ENCODE measurements at places on chromosomes 16 and 17. TPM values are rescaled to one million over a fixed set of nuclear protein-coding genes. Genes with fewer than 3 reads are reported as not detected.

Gene CHD9NB
- polyA plus RNA-seq = 10.4 TPM

Gene TPSD1
- polyA plus RNA-seq = not detected

Gene AIPL1
- 0.07 TPM for polyA plus RNA-seq

Gene EVPLL
- polyA plus RNA-seq = not detected

Gene KRT31
- polyA plus RNA-seq = 0.08 TPM

Gene SCGB1C2
- polyA plus RNA-seq = not detected

Gene NXN
- 38.8 TPM for polyA plus RNA-seq

Gene OR1A1
- polyA plus RNA-seq = 0.07 TPM

DNA sequence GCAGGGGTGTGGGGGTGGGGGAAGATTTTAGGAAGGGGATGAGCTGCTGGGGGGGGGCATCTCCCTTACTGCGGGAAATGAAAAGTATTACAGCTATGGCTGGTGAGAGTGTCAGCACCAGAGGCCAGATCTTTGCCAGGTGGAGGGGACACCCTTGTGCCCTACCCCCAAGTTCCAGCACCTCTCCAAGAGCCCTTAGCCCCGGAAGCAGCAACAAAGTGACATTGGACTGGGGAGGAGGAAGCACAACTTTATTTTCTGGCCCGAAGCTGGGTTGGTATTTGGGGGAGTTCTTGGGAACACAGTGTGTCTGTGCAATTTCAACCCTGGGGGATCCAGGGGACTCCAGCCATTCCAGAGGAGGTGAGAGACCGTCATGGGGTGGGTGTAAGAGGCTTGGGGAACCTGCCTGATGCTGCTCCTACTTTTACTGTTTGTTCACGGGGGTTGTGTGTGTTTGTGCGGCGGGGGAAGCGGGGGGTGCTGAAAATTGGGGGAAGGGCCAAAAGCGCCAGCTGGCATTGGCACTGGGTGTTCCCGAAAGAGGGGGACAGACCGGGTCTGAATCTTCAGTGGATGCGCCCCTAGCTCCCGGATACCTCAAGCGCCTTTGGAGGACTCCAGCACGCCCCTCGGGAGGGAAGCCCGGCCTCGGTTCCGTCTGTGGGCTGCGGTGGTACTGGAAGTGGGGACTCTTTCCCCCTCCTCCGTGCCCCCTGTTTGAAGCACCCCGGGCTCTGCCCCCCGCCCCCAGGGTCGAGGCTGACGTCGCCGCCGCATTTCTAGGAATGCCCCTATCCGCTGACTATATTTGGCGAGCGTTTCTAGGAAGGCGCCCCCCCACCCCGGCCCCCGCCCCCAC, 230.3 kb downstream of the MRTFB start:
- DNase-seq = no peak

GRCh38 chr16:84358601-84359295, 9.6 kb upstream of the ATP2C2 start:
- DNase-seq = no peak

GRCh38 chr16:2702871-2703745, 16.9 kb downstream of the PRSS27 start:
- DNase-seq = no peak

DNA sequence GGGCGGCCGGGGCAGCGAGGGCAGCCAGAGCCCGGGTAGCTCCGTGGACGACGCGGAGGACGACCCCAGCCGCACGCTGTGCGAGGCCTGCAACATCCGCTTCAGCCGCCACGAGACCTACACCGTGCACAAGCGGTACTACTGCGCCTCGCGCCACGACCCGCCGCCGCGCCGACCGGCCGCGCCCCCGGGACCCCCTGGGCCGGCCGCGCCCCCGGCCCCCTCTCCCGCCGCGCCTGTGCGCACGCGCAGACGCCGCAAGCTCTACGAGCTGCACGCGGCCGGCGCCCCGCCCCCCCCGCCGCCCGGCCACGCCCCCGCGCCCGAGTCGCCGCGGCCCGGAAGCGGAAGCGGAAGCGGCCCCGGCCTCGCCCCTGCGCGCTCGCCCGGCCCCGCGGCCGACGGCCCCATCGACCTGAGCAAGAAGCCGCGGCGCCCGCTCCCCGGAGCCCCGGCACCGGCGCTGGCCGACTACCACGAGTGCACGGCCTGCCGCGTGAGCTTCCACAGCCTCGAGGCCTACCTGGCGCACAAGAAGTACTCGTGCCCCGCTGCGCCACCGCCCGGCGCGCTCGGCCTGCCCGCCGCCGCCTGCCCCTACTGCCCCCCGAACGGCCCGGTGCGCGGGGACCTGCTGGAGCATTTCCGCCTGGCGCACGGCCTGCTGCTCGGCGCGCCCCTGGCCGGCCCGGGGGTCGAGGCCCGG, 36.1 kb upstream of the ZC3H18 start:
- no peak for DNase-seq

- DNase-seq = no peak
These were observed 144.3 kb downstream of the ITFG1 start for GRCh38 chr16:47316442-47317015.

- DNase-seq = no peak
These were observed 215.4 kb downstream of the SOX9 start for GRCh38 chr17:72336026-72336803.

DNA sequence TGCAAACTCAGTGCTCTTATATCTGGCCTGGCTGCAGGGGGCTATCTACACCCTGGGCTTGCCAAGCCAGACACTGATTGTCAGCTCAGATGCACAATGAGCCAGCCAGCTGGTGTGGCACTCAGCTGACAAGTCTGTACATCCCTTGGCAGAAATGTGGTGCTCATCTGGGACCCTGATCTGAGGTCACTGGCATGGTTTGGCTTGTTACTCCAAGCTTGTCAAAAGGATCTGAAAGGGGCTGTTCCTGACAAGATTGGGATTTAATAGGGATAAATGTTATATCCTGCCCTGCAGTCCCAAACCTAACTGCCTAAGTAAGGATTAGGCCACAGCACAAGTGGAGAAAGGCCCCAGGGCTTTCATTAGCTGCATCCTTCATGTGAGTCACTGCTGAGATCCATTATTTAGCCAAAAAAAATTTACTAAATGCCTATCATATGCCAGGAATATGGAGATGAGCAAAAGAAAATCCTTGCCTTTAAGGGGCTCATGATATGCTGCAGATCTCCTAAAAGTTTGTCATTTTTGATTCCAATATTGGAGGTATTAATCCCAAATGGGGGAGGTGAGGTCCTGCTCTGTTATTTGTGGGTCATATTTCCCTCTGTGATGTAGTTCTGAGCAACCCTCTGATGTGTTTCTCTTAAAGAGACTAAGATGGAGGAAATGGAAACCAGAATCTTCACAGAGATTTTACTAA, 6.3 kb downstream of the SLC6A2 start:
- DNase-seq = no peak

DNA sequence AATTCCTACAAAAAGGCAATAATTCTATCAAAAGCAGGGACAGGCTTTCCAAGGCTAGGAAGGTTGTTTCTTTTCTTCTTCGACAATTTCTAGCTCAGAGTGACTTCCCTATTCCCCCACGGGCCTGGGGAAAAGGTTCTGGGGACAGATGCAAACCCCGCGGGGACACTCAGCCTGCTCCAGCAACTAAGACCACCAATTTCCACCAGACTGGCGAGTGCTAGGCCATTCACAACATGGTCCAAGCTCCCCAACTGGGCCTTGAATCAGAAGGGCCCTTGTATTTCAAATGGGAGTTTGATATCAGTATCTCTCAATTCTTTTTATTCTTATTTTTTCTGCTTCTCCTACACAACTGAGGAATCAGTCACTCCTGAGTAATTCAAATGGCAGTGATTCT, 86.7 kb downstream of the USP31 start:
- no peak for DNase-seq

DNA sequence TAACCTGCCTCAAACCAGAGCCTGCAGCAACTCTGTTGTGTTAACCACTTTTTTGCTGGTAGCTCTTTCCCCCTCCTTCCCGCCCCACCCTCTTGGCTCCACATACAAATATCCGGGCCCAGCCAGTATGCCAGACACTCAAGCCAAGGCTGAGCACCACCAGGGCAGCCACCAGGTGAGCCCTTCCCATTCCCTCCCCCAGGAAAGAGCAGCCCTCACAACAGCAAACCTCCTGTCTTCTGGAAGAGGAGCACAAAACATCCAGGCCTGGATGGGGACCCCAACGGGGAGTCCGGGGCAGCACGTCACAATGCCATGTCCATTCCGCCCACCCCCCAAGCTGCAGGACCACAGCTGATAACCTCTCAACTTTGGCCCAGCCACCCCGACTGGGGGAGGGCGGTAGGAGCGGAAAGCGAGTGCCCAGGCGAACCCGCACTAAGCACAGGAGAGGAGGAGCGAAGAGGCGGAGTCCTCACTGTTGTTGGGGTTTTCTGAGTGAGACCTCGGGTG, 757 bp downstream of the ORMDL3 start:
- DNase-seq = no peak

DNA sequence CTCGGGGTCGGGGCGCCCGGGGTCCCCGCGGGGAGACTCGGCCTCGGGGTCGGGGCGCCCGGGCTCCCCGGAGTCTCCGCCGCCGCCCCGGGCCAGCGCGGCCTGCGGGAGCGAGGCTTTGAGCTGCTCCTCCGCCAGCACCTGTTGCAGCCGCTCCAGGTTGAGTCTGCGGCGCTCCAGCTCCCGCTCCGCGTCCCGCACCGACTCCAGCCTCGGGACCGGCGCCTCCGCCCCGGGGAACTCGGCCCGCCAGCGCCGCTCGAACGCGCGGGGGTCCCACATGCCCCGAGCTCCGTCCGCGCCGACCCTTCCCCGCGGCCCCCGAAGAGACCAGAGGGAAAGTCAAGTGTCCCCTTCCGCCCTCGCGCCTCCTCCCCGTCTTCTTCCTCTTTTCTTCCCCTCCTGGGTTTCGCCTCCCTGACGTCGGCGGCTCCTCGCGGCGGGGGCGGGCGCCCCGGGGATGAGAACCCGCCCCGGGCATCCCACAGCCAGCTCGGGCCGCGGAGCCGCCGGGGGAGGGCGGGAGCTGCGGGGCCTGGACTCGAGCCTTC, 40.8 kb upstream of the BHLHA9 start:
- DNase-seq = no peak

DNA sequence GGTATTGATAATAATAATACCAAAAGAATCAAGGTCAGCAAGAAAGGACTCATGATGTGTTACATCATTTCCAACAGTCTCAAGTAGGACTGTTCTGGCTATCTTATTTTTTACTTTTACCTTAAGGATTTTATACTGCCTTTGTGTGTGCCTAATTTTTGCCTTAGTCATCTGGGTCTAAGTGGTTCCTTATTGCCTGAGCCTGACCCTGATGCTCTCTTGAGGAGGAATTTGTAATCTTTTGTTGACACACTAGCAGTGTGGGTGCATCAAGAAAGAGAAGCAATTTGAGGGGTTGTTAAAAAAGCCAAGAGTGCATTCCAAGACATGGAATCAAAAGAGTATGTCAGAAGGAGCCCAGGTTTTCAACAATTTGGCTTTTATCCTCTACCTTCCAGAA, 59.3 kb downstream of the TMEM100 start:
- DNase-seq = no peak

GRCh38 chr17:13698832-13699231, 97.1 kb upstream of the HS3ST3A1 start:
- no peak for DNase-seq

GRCh38 chr17:72119873-72120641, 763 bp upstream of the SOX9 start:
- no peak for DNase-seq

- no peak for DNase-seq
These were observed 186.5 kb downstream of the STX8 start for GRCh38 chr17:9389111-9389527.

DNA sequence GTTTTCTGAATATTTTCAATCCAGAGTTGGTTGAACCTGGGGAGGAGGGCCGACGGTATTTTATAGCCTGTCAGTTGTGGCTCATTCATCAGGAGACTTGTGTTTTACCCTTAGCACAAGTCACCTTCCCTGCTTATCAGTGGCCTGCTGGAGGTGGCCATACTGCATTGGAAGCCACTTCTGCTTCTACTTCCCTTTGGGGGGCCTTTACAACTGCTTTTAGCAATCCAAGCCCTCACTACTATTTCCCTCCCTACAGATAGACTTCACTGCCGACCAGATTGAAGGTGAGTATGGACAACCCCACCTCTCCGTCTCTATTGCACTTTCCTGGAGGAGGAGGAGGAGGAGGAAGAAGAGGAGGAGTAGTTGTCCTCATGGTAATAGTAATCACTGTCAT, 4.4 kb downstream of the MYL4 start:
- DNase-seq = no peak

- no peak for DNase-seq
These were observed 14.7 kb downstream of the AIPL1 start for GRCh38 chr17:6420173-6420641.

DNA sequence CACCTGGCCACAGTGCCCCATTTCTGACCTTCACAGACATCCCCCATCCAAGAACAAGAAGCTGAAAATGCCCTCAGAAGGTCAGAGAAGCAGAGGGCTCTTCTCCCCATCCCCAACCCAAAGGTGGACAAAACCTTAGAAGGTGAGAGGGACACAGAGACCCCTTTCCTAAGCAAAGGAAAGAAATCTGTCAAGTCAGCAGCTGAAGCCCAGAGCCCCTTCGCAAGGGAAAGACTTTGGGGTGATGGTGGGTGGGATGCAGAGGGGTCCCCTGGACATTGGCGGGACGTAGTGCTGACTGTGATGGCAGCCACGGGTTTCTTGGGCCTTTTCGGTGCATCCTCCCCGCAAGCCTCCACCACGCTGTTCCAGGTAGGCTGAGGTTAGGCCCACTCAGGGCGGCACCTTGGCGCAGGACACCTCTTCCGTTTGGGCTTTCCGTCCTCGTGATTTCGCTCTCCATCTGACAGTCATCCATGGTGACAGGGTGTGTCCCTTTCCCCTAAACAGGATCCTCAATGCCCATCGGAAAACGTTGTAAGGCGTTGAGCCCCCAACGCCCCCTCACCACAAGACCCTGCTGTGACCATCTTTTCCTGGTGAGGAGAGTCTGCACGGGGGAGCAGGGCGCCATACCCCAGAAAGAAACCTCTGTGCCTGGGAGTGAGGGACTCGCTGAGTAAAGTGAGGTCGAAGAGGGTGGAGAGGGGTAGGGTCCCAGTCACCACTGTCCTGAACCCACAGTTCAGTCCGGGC, 10.7 kb upstream of the GSDMA start:
- DNase-seq = no peak

GRCh38 chr17:81417049-81417878, 22.0 kb downstream of the BAHCC1 start:
- no peak for DNase-seq

DNA sequence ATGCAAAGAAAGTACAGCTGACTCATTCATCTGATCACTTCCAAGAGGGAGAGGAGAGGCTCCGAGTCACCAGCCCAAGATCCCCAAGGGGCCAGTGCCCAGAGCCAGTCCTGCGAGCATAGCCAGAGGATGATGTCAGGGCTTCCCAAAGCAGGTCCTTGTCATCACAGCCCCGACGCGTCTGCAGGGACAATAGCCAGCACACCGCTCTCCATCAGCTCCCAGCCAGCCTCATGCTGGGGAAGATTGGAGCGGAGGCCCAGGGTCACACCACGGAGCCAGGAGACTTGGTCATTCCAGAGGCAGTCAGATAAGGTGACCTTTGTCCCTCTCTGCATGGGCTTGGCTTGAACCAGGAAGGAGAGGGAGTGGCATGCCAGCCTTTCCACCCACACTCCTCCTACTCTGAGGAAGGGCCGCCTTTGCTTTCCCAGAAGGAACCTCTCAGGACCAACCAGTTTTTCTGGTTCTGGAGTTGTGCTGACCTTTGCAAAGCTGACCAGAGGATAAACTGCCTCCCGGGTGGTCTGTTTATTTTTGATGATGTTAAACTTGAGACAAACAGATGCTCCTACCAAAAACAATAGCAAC, 58.3 kb upstream of the ARHGAP44 start:
- DNase-seq = no peak

Measured in left renal pelvis (tissue), 4 donors.